Activated CD4-positive, alpha-beta T cell treated with anti-CD3 and anti-CD28 coated beads, Interleukin-2, amount 50 U/mL, for 24 hours (primary cell): ENCODE measurements at places on chromosomes 13 and 19.

- no peak for DNase-seq
These were observed 33.1 kb upstream of the MTIF3 start for GRCh38 chr13:27483421-27483820.

GRCh38 chr13:112622375-112622774 lies 34.4 kb upstream of the TUBGCP3 start:
- DNase-seq: no peak

- no peak for DNase-seq
These were observed 139.4 kb downstream of the HS6ST3 start for GRCh38 chr13:96229356-96229755.

GRCh38 chr19:3975144-3975543 lies 4.2 kb upstream of the DAPK3 start:
- no peak for DNase-seq

GRCh38 chr13:30319130-30319529 lies 11.8 kb upstream of the KATNAL1 start:
- no peak for DNase-seq

- DNase-seq: no peak
These were observed 4.0 kb upstream of the RFXAP start for GRCh38 chr13:36815062-36815461.

- DNase-seq: no peak
These were observed 39.1 kb upstream of the RNF113B start for GRCh38 chr13:98216135-98216565.

DNA sequence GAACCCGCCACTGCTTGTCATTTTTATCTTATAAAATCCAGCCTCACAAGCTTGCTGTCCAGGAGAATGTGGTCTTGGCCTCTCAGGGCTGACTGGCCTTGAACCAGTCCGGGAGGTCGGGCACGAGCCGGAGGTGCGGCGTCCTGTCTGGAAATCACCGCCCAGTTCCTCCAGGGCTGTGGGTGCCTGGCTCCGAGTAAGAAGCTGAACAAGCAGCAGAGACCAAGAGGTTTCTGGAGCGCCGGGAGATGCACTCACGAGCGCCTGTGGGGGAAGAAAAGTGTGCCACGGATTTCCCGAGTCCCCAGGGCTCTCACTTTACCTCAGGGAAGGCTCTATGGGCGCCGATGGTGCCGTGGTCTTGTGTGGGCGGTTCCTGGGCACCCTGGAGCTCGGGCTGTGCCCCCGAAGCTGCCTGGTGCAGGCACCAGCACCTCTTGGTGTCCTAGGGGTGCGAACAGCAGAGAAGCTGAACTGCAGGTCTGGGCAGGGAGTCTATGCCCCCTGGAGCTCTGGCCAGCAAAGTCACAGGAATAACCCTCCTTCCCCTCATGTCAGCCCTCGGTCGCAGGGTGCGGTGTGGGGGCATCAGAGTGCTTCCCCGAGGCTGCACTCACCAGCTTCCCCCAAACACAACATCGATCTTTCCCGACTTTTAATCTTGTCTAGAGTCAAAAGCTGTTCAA lies 50.0 kb downstream of the GAS6 start:
- DNase-seq: no peak
